ENCODE measurements at places on chromosomes 12 and 14.

GRCh38 chr14:106436310-106436905 lies 910.0 kb downstream of the TMEM121 start:
- DNase-seq: peak; percentile 52

DNA sequence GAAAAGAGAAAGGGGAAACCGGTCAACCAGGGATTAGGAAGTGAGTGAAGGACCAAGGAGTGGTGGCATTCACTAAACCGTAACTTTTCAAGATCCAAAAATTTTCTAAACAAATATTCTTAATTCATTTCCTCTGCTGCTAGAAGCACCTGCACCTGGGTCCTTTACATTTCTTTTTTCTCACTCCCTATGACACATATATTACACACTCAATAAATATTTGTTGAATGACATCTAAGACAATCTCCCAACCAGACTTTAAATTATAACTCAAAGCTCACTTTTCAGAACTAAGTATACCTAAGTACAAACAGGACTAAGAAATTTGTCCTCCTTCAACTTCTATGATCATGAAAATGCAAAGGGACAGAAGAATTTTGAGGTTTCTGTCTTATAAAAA lies 11.1 kb downstream of the TTC5 start:
- no peak for DNase-seq

- DNase-seq: no peak
Observed at GRCh38 chr12:118649765-118650585, 273.6 kb downstream of the SUDS3 start.

- no peak for DNase-seq
Observed at GRCh38 chr12:71665090-71665463, 976 bp downstream of the THAP2 start.

DNA sequence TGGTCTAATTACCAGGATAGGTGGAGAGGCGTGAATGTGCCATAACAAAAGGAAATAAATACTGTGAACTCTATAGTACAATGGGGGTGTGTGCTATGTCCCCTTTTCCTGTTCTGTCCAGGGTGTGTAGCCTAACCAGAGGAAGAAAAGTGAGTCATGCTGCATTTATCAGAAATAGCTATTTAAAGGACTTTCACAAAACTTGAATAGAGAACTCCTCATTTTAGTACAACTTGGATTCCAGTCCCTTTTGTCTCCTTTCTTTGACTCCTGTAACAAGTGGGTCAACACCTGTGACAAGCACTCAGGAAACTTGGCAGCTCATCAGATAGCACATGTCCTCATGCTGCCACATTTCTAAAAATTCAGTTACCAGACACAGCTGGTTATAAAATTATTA lies 123.4 kb downstream of the CCDC91 start:
- no peak for DNase-seq

DNA sequence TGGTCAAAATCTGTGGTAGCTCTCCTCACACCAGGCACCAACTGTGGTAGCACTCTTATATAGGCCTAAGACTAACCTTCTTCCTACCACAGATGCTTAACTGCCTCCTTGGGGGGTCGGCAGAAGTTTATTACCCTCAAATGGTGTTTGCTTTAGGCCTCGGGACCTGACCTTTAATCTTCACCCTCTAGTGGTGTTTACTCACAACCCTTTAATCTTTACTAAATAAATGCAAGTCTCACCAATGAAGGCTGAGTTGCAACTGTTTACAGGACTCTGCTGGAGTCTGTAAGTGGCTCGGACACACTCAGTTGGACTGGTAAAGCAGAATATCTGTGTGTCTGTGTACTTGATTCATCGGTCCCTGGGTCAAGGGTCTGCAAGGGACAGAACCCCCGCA lies 29.4 kb downstream of the CCER1 start:
- DNase-seq: no peak

GRCh38 chr12:26853303-26854030 lies 20.5 kb upstream of the ITPR2 start:
- peak; percentile 45 for DNase-seq

DNA sequence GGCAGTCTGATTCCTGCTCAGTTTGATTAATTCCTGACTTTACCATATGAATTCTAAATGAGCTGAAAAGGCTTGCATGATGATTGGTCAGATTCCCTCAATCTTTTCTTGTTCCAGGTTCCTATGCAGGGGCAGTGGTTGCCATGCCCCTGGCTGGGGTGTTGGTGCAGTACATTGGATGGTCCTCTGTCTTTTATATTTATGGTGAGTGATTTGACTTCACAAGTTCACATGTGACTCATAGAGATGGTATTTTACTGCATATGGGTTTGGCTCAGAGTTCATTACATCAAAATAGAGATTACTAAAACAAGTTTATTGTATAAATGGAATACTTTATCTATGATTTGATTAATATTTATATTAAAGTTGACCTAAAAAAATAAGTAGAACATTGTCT lies 44.8 kb downstream of the SLC17A8 start:
- no peak for DNase-seq

DNA sequence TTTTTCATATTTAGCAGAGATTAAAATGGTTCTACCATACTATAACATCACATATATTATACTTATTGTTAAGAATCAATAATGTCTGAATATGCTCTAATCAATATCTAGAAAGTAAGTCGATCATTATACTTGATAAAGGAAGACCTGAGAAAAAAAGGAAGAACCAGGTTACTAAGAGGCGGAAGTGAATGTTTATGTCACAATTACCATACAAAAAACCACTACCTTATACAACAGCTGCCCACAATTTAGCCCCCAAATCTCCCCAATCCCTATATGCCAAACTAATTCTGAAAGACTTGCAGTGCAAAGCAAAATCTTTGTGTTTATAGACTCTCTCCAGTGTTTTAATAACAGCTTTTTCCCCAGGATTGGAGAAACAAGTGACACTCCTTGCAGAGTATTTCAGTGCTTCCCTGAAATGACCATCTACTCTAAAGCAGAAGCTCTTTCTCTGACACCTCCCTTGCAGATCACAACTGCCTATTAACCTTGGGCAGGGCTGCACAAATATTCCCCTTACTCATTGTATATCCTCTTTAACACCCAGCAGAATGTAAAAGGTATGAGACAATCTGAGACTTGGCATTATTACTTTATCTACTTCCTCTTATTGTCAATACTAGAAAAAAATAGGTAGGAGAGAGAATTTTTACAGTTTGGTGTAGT lies 12.7 kb upstream of the SLC2A3 start:
- no peak for DNase-seq

GRCh38 chr14:94304243-94304642 lies 11.2 kb upstream of the SERPINA10 start:
- DNase-seq: no peak

DNA sequence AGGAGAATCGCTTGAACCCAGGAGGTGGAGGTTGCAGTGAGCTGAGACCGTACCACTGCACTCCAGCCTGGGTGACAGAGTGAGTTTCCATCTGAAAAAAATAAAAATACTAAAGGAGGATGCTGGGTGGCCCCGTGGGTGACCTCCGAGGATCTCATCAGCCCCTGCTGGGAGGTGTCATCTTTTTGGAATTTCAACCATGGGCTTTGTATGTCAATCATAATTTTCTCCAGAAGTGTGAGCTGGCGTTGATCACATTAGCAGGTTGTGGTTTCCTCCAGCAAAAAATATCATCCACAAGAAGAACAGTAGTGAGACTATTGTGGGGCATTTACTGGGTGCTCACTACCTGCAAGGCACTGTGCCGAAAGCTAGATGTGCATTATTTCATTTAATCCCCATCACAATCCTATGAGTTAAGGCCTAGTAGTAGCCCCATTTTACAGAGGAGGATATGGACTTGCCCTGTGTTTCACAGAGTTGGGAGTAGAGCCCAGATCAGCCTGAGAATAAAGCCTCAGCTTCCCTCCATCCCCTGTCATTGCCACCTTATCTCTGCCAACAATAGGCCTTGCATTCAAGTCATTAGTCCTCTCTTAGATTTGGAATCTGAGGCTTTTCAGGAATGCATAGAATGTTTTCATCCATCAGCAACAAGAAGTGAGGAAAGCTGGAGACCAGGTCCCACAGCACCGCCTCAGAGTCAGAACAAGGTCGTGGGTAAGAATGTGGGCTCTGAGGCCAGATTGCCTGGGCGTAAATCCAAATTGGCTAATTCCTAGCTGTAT lies 39.8 kb downstream of the SVOP start:
- DNase-seq: no peak

- no peak for DNase-seq
Observed at GRCh38 chr12:94309373-94309772, 150.3 kb downstream of the CEP83 start.

Data from stimulated activated CD4-positive, alpha-beta T cell treated with anti-CD3 and anti-CD28 coated beads, Interleukin-15, amount 100 ng/mL, for 1 hour (primary cell).